ENCODE measurements at places on chromosomes 5 and 9. TPM values are rescaled to one million over a fixed set of nuclear protein-coding genes. Genes with fewer than 3 reads are reported as not detected.

DNA sequence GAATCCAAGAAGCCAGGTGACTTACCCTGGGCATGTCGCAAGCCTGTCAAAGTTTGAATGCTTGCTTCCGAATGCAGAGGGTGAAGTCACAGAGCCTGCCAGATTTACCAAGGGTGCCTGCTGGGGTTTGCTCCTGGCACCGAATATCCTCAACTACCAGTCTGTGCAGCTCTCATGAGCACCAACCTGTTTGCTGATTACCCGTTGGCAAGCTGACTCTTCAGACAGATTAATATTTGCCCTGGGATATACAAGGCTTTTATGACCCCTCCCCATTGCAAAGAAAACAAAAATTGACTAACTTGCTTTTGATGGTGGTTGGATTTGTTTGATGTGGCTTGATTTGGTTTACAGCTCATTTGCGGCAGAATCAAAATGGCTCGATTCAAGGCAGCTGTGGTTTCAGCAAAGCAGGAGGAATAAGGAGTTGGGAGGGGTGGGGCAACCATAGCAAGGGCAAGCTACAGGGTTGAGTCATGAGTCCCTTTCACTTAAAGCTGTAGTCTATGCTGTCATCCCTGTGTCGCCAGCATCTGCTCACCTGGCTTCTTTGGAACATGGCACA lies 82.3 kb upstream of the AGXT2 start:
- no peaks in the 10 kb centered on the region for H3K36me3 ChIP-seq
- H3K4me1 ChIP-seq: no peaks in the 10 kb centered on the region
- H3K27ac ChIP-seq: no peak overlapping the region
- H3K4me3 ChIP-seq: no peak overlapping the region
- no peaks in the 10 kb centered on the region for H3K27me3 ChIP-seq
- no peak for DNase-seq

DNA sequence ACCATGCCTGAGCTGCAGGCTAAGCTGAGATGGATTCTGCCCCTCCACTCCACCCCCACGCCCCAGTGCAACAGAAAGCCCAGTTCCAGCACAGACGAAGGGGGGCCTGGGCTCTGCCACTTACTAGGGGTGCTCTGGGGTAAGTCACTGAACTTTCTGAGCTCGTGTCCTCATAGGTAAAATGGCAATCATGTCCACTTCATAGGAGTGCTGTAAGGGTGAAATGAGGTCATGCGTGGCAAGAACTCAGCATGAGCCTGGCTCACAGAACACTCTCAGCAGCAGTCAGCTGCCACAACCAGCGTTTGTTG lies 8.4 kb upstream of the PSD2 start:
- H3K27ac ChIP-seq: no peak overlapping the region
- no peak overlapping the region for H3K4me3 ChIP-seq
- H3K27me3 ChIP-seq: peaks cover 36% of the 10 kb centered on the region
- peaks cover 14% of the 10 kb centered on the region for H3K4me1 ChIP-seq
- no peaks in the 10 kb centered on the region for H3K36me3 ChIP-seq
- no peak for DNase-seq

DNA sequence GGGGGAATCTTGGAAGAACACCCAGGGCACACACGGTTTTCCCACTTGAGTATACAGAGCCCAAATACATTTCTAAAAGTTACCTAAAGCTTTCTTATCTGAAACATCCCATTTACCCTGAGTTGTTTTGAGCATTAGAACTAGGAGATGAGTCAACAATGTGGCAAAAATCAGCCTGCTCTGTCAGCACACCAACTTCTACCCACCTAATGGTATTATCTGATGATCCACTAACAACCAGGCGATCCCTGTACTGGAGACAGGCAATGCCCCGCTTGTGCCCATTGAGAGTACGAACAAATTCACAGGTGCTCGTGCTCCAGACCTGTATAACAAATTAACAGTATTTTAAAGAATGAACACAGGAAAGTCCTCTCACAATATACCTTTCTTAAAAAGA lies 87.0 kb downstream of the SMIM23 start:
- no peak overlapping the region for H3K27ac ChIP-seq
- no peaks in the 10 kb centered on the region for H3K4me1 ChIP-seq
- H3K36me3 ChIP-seq: peaks cover 64% of the 10 kb centered on the region
- DNase-seq: no peak
- no peak overlapping the region for H3K4me3 ChIP-seq
- H3K27me3 ChIP-seq: no peaks in the 10 kb centered on the region

- H3K36me3 ChIP-seq: peaks cover 9% of the 10 kb centered on the region
- H3K4me3 ChIP-seq: no peak overlapping the region
- H3K27ac ChIP-seq: peak overlapping the region; percentile 35
- H3K27me3 ChIP-seq: no peaks in the 10 kb centered on the region
- no peak for DNase-seq
- H3K4me1 ChIP-seq: peaks cover 48% of the 10 kb centered on the region
These were observed 22.2 kb downstream of the ENG start for GRCh38 chr9:127832248-127832647.

Gene ANKRD20A1
- 0.44 TPM for total RNA-seq

- no peak overlapping the region for H3K27ac ChIP-seq
- H3K4me3 ChIP-seq: no peak overlapping the region
- H3K27me3 ChIP-seq: peaks cover 4% of the 10 kb centered on the region
- no peaks in the 10 kb centered on the region for H3K4me1 ChIP-seq
- no peak for DNase-seq
These were observed 222.1 kb downstream of the SYK start for GRCh38 chr9:91023741-91024140.

DNA sequence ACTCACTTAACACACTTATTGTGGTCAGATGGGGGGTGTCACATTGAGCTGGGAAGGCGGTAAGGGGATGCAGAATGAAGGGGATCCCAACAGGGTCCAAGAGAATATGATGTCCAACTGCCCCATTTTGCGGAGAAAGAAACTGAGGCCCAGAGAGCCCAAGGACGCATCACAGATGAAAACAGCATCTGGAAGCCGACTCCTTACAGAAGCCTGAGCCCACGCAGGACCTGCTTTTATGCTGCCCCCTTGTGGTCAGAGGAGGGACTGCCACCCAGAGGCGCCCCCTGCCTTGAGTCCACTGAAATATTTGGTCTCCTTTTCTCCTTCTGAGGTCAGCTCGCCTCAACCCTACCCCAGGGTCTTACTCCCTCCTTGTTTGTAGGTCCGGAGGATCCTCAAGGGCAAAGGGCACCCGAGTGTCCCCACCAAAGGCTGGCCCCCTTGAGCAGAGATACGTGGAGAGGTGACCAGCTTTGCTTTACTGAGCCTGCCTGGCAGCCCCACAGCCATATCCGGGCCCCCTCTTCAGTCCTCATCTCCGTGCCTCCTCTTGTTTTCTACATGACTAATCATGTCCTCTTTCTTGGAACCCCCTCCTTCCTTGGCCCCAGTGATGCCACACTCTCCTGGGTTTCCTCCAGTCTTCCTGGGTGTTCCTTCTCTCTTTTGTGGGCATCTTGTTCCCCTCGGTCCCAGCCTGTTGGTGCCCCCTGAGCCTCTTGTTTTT lies 30.0 kb upstream of the TTLL11 start:
- H3K27me3 ChIP-seq: peaks cover 37% of the 10 kb centered on the region
- no peak overlapping the region for H3K27ac ChIP-seq
- peak; percentile 73 for DNase-seq
- H3K4me3 ChIP-seq: no peak overlapping the region

Gene FASTKD3
- total RNA-seq: 10.4 TPM

DNA sequence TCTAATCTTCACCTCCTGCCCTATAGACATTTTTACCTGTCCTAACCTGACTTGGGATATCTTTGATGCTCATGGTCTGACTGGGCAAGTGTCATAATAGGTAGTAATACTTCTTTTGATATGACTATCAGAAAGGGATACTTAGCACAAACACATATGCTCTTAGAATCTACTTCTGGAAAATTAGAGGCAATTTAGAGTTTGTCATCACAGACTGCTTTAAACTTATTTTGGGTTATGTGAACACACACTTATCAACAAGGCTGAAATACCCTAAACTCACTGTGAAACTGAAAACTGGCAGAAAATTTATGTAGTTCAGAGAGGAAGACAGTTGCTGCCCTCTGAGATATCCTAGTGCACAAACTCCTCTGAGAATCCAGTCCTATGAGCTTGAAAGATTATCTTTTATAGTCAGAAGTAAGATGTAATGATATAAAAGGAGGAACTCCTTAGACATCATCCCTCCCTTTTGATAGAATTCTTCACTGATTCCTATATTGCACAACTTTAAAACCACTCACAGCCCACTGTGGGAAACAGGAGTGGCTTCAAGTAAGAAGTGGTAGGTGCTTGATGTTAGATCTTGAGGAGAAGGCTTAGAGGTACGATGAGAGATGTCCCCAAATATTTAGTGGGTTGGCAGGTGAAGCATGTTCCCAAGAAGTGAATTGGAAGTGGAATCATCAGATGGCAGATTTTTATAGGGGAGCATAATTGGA lies 273.3 kb downstream of the MAN2A1 start:
- H3K27ac ChIP-seq: no peak overlapping the region
- H3K4me1 ChIP-seq: no peaks in the 10 kb centered on the region
- no peaks in the 10 kb centered on the region for H3K36me3 ChIP-seq
- H3K27me3 ChIP-seq: no peaks in the 10 kb centered on the region
- H3K4me3 ChIP-seq: no peak overlapping the region

DNA sequence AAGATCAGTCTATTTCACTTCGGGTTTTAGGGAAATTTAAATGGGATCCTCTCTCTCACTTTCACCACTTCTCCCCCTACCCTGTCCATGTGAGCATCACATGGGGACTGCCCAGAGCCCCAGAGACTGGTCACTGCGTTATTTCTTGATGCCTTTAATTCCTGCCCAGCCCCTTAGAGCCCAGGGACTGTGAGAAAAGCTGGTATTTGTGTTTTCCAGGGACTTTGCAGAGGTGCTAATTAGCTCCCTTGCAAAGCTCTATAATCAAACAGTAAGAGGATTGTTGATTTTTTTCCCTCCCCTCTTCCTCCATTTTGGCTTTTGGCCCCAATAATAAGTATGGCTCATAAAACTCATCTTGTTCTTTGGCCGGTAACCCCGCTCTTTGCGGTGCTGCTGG lies 35.6 kb downstream of the NTRK2 start:
- no peaks in the 10 kb centered on the region for H3K4me1 ChIP-seq
- H3K27ac ChIP-seq: no peak overlapping the region
- peaks cover 3% of the 10 kb centered on the region for H3K27me3 ChIP-seq
- H3K4me3 ChIP-seq: no peak overlapping the region

Gene FOXE1
- total RNA-seq: not detected

DNA sequence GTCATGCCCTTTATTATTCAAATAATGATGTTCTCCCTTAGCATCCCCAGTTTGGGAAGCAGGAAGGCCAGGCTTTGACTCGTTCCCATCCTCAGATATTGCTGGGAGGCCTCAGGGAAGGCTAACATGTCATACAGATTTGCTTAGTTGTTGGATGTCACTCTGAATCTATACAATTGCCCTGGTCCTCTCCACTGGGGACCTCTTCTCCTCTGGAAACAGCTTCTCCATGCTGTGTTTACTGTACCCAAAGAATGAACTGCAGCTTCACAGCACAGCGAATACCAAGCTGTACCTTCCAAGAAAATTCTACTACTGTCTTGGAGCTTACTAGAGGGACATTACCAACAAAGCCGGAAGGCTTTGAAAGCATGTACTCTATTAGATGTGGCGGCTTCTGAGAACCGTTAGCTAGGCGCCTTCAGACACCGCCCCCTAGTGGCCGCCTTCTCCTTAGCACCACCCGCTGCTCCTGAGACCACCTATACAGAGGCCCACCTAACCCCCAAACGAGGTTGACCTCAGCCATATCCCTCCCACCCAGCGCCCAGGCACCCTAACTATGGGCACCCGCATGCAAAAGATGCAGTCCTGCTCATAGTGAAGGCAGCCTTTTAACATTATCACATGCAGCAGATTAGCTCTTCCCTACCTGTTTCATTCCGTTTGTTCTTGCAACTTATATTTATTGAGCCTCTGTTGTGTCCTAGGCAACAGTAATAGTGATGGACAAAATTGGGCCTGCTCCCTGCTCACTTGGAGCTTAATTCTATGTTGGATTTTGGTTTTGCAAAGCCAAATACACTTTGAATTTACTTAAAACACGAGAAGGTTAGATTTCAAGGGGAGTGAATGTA lies 34.9 kb upstream of the FOXI1 start:
- H3K27ac ChIP-seq: no peak overlapping the region
- H3K4me1 ChIP-seq: peaks cover 7% of the 10 kb centered on the region
- no peaks in the 10 kb centered on the region for H3K27me3 ChIP-seq
- peak; percentile 51 for DNase-seq
- H3K36me3 ChIP-seq: no peaks in the 10 kb centered on the region
- no peak overlapping the region for H3K4me3 ChIP-seq

- H3K4me1 ChIP-seq: no peaks in the 10 kb centered on the region
- no peak for DNase-seq
- no peaks in the 10 kb centered on the region for H3K27me3 ChIP-seq
- no peaks in the 10 kb centered on the region for H3K36me3 ChIP-seq
- H3K27ac ChIP-seq: no peak overlapping the region
- H3K4me3 ChIP-seq: no peak overlapping the region
These were observed 357.6 kb upstream of the IRX4 start for GRCh38 chr5:2240118-2240904.

DNA sequence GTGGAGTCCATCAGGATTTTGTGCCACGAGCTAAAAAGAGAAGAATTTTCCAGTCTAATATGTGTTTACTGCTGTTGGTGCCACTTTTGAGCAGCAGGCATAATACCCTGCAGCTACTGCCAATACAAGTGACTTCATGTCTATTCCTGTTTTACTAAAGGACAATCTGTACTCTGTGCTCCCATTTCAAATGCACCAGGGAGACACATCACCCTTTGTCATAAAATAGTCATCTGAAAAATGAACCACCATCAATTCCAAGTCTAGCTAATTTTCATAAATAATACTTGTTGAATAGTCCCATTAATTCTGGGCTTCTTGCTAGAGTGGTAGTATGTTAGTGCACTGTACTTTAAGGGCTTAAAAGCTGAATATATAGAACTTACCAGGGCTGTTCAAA lies 8.9 kb upstream of the PKD2L2 start:
- no peak overlapping the region for H3K27ac ChIP-seq
- DNase-seq: peak; percentile 41
- no peak overlapping the region for H3K4me3 ChIP-seq
- H3K4me1 ChIP-seq: peaks cover 2% of the 10 kb centered on the region

GRCh38 chr9:32486839-32487562 lies 39.0 kb downstream of the RIGI start:
- no peak overlapping the region for H3K4me3 ChIP-seq
- no peak overlapping the region for H3K27ac ChIP-seq
- no peak for DNase-seq
- H3K27me3 ChIP-seq: no peaks in the 10 kb centered on the region

Gene ZFP37
- 5.5 TPM for total RNA-seq

DNA sequence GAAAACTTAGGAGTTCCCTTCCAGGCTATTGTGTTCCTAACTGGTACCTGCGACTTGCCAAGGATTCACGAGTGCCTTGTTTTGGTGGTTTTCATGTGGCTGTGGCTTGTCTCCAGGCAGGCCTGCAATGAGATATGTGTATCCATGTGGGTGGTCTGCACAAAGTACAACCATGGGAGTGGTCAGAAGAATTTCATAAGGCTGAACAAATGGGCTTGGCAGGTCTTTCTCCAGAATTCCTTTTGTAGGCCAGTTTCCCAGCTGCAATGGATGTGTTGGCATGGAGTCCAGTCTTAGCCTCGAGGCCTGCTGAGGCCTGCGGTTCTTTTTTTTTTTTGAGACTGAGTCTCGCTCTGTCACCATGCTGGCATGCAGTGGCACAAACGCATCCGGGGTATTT lies 28.8 kb upstream of the MELK start:
- no peak overlapping the region for H3K4me3 ChIP-seq
- H3K27ac ChIP-seq: no peak overlapping the region
- no peaks in the 10 kb centered on the region for H3K27me3 ChIP-seq

Gene PCDHA11
- total RNA-seq: 0.09 TPM

- H3K27me3 ChIP-seq: no peaks in the 10 kb centered on the region
- H3K36me3 ChIP-seq: no peaks in the 10 kb centered on the region
- H3K4me3 ChIP-seq: no peak overlapping the region
- DNase-seq: no peak
These were observed 372.6 kb downstream of the PRELID2 start for GRCh38 chr5:145462525-145462924.

Measured in muscle of leg (tissue), 16 donors.